SJCRH30 (cell line): ENCODE measurements at places on chromosomes 11 and 22. TPM values are rescaled to one million over a fixed set of nuclear protein-coding genes. Genes with fewer than 3 reads are reported as not detected.

DNA sequence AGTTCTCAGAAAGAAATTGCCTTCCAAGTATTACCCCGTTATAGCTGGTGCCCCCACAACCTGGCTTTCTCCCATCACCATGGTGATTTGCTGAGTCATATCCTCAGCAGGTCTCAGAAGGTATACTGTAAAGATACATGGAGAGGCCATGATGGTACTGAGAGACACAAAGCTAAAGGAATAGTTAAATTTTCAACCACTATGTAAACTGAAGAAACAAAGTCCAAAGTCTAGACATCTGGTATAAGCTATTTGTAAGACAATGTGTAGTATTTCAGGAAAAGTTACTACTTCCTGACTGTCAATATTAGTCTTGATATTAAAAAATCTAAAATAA, 377.1 kb downstream of the DCDC1 start:
- H3K27me3 ChIP-seq: no peaks in the 10 kb centered on the region
- H3K27ac ChIP-seq: no peak overlapping the region
- no peaks in the 10 kb centered on the region for H3K4me1 ChIP-seq
- no peak for DNase-seq
- H3K4me3 ChIP-seq: no peak overlapping the region
- no peaks in the 10 kb centered on the region for H3K36me3 ChIP-seq

GRCh38 chr11:93747122-93747521, 5.7 kb downstream of the C11orf54 start:
- no peaks in the 10 kb centered on the region for H3K27me3 ChIP-seq
- H3K4me1 ChIP-seq: no peaks in the 10 kb centered on the region
- no peak overlapping the region for H3K27ac ChIP-seq
- no peak overlapping the region for H3K4me3 ChIP-seq
- DNase-seq: no peak

- no peak overlapping the region for H3K27ac ChIP-seq
- no peak for DNase-seq
- H3K4me1 ChIP-seq: no peaks in the 10 kb centered on the region; the same call in 1 of the 2 replicates
- H3K36me3 ChIP-seq: no peaks in the 10 kb centered on the region
Measured at GRCh38 chr11:73185680-73186293, 32.3 kb upstream of the P2RY2 start.

- no peaks in the 10 kb centered on the region for H3K36me3 ChIP-seq
- DNase-seq: no peak
- H3K4me3 ChIP-seq: no peak overlapping the region
- no peaks in the 10 kb centered on the region for H3K4me1 ChIP-seq
Measured at GRCh38 chr11:115146425-115146824, 357.8 kb downstream of the CADM1 start.

DNA sequence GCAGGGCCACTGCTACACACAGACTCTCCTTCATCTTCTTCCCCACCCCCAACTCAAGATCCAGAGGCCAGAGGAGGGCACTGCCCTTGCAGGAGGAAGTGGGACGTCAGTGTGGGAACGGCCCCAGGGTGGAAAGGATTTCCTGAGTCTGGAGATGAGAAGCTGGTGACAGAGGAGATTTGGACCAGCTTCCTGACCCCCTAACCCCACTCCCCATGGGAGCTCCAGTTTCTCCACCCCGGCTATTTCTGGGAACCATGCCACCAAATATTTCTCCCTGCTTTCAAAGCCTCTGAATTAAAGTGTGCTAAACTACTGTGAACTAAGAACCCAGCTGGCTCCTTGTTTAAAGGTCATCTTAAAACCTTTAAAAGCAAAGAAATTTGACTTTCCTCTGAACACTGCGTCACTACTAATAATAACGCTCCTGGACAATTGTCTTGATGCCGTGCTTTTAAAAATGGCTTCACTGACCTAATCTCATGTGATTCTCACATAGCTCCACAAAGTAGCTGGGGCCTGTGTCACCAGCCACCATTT, 46.6 kb downstream of the CWC15 start:
- no peak overlapping the region; the same call in 1 of the 2 replicates for H3K27ac ChIP-seq
- H3K27me3 ChIP-seq: no peaks in the 10 kb centered on the region
- H3K4me3 ChIP-seq: no peak overlapping the region
- DNase-seq: peak; percentile 80

GSTT4 gene
- not detected in 2 replicates for total RNA-seq

APOL5 gene
- not detected in 2 replicates for total RNA-seq

OR6T1 gene
- not detected in 2 replicates for total RNA-seq
